Bladder microvascular endothelial cell (primary cell): ENCODE measurements at places on chromosomes 7 and 10. TPM values are rescaled to one million over a fixed set of nuclear protein-coding genes. Genes with fewer than 3 reads are reported as not detected.

LRRC18 gene
- total RNA-seq: not detected in 2 replicates

PHYHIPL gene
- not detected in 2 replicates for total RNA-seq

FAM237B gene
- not detected in 2 replicates for total RNA-seq

NEBL gene
- total RNA-seq: 2.1 and 4.7 TPM in 2 replicates

SPDYE2B gene
- total RNA-seq: not detected in 2 replicates

CUZD1 gene
- total RNA-seq: 0.65 and 1.1 TPM in 2 replicates

CALY gene
- total RNA-seq: not detected in 2 replicates

HOXA4 gene
- total RNA-seq: 0.16 and 0.57 TPM in 2 replicates
